ENCODE measurements at places on chromosomes 12 and 14.
A peak's percentile ranks its signal among the peaks of the same experiment; 100 is the strongest.

- DNase-seq = peak; percentile 89
These were observed 9.3 kb upstream of the HDAC7 start for GRCh38 chr12:47828976-47829482.

DNA sequence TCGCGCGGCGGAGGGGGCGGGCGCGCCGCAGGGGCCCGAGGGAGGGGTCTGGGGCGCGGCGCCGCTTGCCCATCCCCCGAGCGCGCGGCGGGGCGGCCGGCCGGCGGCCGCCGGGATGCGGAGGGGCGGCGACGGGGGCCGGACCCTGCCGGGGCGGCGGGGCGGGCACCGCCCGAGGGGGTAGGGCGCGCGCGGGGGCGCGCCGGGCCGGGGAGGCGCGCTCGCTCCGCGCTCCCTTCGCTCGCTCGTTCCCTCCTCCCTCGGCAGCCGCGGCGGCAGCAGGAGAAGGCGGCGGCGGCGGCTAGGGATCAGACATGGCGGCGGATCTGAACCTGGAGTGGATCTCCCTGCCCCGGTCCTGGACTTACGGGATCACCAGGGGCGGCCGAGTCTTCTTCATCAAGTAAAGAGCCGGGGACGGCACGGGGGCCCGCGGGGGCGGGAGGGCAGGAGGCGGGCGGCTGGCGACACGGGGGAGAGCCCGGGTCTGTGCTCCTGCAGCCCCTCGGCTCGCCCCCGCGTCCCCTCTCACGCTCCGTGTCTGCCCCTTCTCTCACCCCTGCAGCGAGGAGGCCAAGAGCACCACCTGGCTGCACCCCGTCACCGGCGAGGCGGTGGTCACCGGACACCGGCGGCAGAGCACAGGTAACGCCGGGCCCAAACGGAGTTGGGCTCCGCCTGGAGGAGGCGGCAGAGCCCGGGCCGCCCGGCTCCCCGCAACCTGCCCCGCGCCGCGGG is at the start of gene PLEKHA5:
Gene PLEKHA5, plus strand, starts transcription at position 248 of the 738 bp plus-strand sequence. Its CDS starts 67 bp downstream, at position 315.
- DNase-seq = peak; percentile 52

GRCh38 chr12:109701064-109701463 is 12.6 kb upstream of the FAM222A start:
- no peak for DNase-seq

- no peak for DNase-seq
These were observed 32.1 kb downstream of the RPH3A start for GRCh38 chr12:112823582-112824149.

DNA sequence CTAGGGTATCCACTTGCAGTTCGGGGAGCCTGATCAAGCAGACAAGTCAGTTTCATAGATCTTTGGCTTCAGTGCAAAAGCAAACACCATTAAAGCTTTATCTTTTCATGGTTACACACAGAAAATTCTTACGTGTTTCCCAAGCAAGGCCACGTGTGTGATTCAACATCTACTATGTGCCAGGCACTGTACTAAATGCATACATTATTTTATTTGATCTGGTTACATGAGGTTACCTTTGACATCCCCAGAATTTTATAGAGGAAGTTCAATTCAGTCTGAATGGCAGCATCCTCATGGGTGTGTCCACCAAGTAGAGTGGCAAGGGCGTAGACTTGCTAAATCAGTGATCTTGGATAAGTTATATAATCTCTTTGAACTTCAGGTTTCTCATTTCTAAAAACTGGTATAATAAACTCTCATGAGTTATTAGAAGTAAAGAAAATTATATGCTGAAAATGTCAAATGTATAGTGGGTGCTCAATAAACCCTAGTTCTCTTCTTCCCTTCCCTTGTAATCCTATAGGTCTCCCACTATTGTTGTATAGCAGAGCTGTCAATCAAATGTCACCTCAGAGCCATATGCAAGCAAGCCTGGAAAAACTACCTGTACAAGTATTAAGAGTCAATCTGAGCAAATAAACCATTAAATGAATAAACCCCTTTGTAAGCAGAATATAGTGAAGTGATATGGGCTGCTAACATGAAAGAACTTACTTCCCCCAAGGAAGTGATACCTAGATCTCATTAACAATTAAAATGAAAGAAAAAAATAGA is 50.3 kb upstream of the TMX1 start:
- no peak for DNase-seq

DNA sequence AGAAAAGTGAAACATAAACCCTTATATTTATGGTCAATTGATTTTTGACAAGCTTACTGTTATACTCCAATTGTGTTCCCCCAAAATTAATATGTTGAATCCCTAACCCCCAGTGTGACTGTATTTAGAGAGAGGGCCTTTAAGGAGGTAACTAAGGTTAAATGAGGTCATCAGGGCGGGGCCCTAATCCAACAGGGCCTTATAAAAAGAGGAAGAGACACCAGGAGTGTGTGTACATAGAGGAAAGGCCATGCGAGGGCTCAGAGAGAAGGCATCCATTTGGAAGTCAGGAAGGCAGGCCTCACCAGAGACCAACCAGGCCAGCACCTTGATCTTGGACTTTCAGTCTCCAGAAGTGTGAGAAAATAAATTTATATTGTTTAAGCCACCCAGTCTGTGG is 6.5 kb upstream of the VTI1B start:
- DNase-seq = no peak

Data from HTR-8/SVneo (cell line).